Activated CD4-positive, alpha-beta T cell treated with anti-CD3 and anti-CD28 coated beads for 36 hours (primary cell): ENCODE measurements at places on chromosomes 7 and 10.
A peak's percentile ranks its signal among the peaks of the same experiment; 100 is the strongest.

GRCh38 chr10:113441220-113441619 is 111.6 kb upstream of the HABP2 start:
- DNase-seq: no peak

- DNase-seq: no peak
These were observed 46.4 kb downstream of the ABCB5 start for GRCh38 chr7:20661884-20662283.

DNA sequence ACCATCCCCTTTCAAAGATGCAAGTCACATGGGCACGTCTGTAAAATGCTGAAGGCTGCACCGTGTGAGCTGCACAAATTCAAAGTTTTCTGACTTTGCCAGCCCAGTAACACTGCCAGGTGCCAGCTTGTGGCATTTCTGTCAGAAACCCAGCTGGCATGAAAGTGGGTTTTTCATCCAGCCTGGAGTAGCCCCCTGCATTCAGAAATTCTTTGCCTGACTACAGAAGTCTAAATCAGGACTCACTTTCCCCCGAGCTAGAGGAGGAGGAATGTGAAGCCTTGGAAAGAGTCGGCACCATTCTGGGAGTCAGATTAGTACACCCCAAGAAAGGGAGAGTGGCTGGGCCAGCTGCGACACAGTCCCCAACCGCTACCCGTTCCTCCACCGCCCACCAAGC is 56.7 kb upstream of the EN2 start:
- no peak for DNase-seq

DNA sequence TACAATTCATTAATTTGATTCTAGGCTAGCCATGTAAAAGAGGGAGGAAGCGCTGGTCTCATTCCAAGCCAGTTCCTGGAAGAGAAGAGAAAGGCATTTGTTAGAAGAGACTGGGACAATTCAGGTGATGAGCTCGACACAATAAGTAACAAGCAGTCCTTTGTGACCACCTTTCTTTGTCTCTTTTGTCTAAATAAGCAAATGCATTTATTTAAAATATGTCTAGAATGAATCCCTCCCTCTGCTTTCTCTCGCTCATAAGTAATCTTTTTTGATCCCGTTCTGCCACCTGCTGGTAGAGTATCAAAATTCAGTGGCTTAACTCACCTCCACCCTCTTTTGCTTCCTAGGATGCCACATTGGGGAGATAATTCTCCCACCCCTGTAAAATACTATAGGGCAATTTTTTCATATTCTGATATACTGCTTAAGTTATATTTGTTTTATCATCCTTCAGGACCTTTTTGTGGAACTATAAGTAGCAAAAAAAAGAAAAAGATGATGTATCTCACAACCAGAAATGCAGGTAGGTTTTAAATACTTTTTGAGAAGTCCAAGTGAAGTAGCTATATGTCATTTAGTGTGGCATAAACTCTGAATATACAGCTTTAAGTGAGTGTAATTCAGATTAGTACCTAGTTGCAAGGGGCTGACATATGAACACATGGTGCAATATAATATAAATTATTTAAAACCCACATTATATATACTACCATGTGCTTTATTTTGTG is 91.5 kb downstream of the GSDME start:
- DNase-seq: peak; percentile 61
